ENCODE measurements at places on chromosomes 7 and 10. TPM values are rescaled to one million over a fixed set of nuclear protein-coding genes. Genes with fewer than 3 reads are reported as not detected.

Gene WASHC2C
- polyA plus RNA-seq, result 19.4 TPM

Gene KLLN
- polyA plus RNA-seq, result 0.42 TPM

Gene HMX2
- polyA plus RNA-seq, result not detected

Gene SEC31B
- 8.3 TPM for polyA plus RNA-seq

Gene ALOX5
- not detected for polyA plus RNA-seq

Gene TMEM273
- polyA plus RNA-seq, result not detected

Gene SEMA3A
- 12.2 TPM for polyA plus RNA-seq

Gene TNPO3
- polyA plus RNA-seq, result 43.5 TPM

Gene ZNF503
- polyA plus RNA-seq, result 0.51 TPM

Gene MUC3A
- not detected for polyA plus RNA-seq

Gene LEP
- 0.05 TPM for polyA plus RNA-seq

Gene NANOS1
- polyA plus RNA-seq, result 0.29 TPM

Gene PIP4K2A
- 27.1 TPM for polyA plus RNA-seq

Gene SOSTDC1
- polyA plus RNA-seq, result not detected

Gene WDFY4
- not detected for polyA plus RNA-seq

Gene SPDYE9
- polyA plus RNA-seq, result not detected

Gene WDR86
- polyA plus RNA-seq, result 0.04 TPM

Gene TAS2R4
- 0.23 TPM for polyA plus RNA-seq

Gene INMT
- 1.3 TPM for polyA plus RNA-seq

Gene BET1
- polyA plus RNA-seq, result 26.3 TPM

Gene PRKG1
- 11.6 TPM for polyA plus RNA-seq

Gene OR2A5
- not detected for polyA plus RNA-seq

Gene LIPF
- not detected for polyA plus RNA-seq

Gene INSIG1
- 11.0 TPM for polyA plus RNA-seq

Measured in BJ (cell line).